PC-9 (cell line): ENCODE measurements at places on chromosomes 13 and 19.

DNA sequence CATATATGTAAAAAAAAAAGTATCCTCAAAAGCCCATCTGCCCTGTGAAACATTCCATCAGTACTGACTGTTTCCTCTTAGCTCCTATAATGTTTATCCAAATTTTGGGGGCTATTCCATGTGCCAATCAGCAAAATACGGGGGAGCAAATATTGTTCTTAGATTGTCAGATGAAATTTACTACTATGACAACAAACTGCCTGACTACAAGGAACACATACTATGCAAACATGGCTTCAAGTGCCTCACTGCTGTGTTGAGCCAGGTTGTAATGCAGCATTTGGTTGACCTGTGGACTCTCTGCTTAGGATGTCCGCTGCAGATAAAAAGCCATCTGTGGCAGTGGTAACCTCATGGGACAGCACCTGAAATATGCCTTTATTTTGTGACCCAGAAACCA lies 98.2 kb upstream of the SCEL start:
- no peak overlapping the region for H3K27ac ChIP-seq
- no peaks in the 10 kb centered on the region for H3K36me3 ChIP-seq
- H3K4me1 ChIP-seq, result no peaks in the 10 kb centered on the region
- no peaks in the 10 kb centered on the region for H3K27me3 ChIP-seq
- no peak overlapping the region for H3K4me3 ChIP-seq

DNA sequence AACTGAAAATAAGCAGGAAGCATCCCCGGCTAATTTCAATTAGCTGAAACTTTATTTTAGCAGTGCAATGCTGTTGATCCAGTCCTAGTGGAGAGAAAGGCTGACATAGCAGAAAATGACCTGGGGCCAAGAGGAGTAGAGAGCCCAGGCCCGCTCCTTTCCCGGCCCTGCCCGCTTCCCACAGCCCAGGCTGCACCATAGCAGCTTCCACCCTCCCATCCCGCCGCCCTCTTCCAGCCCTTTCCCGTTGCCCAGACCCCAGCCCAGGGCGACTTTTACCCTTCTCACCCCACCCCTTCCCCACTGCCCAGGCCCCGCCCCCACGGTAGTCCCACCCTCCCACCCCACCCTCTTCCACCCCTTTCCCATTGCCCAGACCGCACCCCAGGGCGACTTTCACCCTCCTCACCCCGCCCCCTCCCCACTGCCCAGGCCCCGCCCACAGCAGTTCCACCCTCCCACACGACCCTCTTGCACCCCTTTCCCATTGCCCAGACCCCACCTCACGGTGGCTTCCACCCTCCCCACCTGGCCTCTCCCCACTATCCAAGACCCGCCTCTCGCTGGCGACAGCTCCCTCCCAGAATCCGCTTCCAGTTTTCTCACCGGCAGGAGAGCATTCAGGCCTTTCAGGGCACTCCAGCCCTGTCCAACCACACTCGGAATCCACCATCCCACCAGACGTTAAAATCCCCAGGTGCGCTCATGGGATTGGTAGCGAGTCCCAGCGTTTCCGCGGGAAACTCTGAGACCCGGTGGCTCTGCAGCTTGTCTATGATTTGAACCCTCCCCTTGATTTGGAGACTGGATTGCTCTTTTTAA lies 8.3 kb downstream of the ZNF160 start:
- H3K27me3 ChIP-seq, result no peaks in the 10 kb centered on the region
- no peaks in the 10 kb centered on the region for H3K4me1 ChIP-seq
- peaks cover 42% of the 10 kb centered on the region for H3K36me3 ChIP-seq
- DNase-seq, result no peak
- no peak overlapping the region for H3K27ac ChIP-seq
- no peak overlapping the region for H3K4me3 ChIP-seq

- peak overlapping the region; percentile 43 for H3K27ac ChIP-seq
- DNase-seq, result peak; percentile 79
- H3K27me3 ChIP-seq, result no peaks in the 10 kb centered on the region
Observed at GRCh38 chr19:17778968-17779929, 15.7 kb upstream of the B3GNT3 start.

- H3K27me3 ChIP-seq, result 0 out of 2 replicates have a peak, but pooled peaks cover 4% of the 10 kb centered on the region
- H3K4me3 ChIP-seq, result no peak overlapping the region
- no peaks in the 10 kb centered on the region for H3K36me3 ChIP-seq
- no peaks in the 10 kb centered on the region for H3K4me1 ChIP-seq
Observed at GRCh38 chr13:99797691-99798090, 173.9 kb downstream of the ZIC5 start.

- DNase-seq, result no peak
- no peaks in the 10 kb centered on the region for H3K27me3 ChIP-seq
- no peaks in the 10 kb centered on the region for H3K4me1 ChIP-seq
- no peak overlapping the region for H3K27ac ChIP-seq
- H3K4me3 ChIP-seq, result no peak overlapping the region
- H3K36me3 ChIP-seq, result no peaks in the 10 kb centered on the region
Observed at GRCh38 chr13:64884976-64885375, 2345.2 kb downstream of the PCDH9 start.
